Activated CD4-positive, alpha-beta T cell treated with anti-CD3 and anti-CD28 coated beads, Interleukin-2, amount 10 ng/mL, durations not matched to agents 7 days and 5 days (primary cell): ENCODE measurements at places on chromosomes 4 and X.

DNA sequence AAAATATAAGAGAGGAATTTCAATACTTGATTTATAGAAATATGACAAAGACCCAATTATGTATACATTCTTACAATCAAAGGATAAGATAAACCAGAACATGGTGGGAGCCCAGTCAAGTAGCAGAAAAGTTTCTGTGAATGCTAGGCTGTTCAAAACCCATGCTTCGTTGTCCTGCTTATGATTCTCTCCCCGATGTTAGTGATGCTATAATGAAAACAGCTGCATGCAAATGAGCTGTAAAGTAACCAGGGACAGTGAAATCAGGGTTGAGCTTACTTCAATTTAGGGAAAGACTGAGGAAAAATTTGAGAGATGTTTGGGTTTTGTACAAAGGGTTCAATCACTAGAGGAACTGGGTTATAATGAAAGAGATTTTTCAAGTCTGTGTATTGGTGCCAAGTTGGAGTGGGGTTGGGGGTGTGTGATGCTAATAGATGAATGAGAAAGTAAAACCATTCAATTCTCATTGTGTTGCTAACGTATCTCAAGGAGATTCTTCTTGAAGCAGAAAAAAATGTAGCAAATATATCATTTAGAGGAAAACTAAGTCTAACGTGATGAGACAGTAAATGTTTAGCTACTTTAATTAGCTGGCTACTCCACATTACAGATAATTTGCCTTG is 59.3 kb upstream of the PPP1R2C start:
- no peak for DNase-seq
- no peaks in the 10 kb centered on the region for H3K36me3 ChIP-seq
- peaks cover 4% of the 10 kb centered on the region for H3K4me1 ChIP-seq
- no peak overlapping the region for H3K4me3 ChIP-seq
- H3K27me3 ChIP-seq: no peaks in the 10 kb centered on the region

DNA sequence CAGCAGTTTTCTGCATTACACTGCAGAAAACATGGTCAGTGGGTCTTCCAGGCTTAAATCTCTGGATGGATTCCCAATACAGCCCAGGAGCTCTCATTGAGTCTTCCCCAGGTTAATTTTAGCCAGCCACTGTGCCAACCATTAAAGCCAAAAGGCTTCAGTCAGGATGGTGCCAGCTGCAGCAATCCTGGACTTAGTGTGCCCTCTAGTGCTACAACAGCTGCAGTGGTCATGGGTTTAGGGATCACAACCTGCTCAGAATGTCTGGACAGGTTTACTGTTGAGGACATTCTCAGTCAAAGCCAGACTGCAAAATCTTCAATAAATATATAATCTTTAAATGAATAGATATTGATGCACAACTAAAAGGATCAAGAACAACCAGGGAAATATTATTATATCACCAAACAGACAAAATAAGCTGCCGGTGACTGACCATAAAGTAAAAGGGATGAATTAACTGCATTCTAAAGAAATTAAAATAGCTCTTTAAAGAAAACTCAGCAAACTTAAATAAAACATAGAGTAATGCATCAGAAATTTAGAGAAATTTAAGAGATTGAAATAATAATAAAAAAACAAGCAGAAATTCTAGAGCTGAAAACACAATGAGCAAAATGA is 639.9 kb downstream of the SPOCK3 start:
- H3K27me3 ChIP-seq: no peaks in the 10 kb centered on the region
- H3K27ac ChIP-seq: no peak overlapping the region
- DNase-seq: no peak
- H3K36me3 ChIP-seq: no peaks in the 10 kb centered on the region
- H3K4me3 ChIP-seq: no peak overlapping the region

DNA sequence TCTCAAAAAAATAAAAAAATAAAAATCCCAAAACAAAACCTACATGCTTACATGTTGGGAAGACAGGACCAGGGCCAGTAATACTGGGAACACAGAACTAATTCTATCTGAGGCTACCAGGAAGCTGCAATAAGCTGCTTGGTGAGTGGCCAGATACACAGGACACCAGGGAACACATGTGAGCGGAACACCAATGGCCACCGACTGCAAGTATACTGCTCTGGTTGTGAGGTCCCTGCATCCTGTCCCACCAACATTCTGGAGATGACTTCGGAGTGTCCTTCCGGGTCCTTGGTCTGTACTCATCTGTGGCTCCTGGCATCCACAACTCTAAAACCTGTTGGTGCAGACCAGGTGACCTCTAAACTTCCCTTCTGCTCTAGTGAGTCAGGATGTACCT is 2.7 kb downstream of the TNIP2 start:
- H3K36me3 ChIP-seq: peaks cover 7% of the 10 kb centered on the region
- no peak overlapping the region for H3K27ac ChIP-seq
- H3K27me3 ChIP-seq: no peaks in the 10 kb centered on the region
- no peak for DNase-seq
- H3K4me1 ChIP-seq: peaks cover 33% of the 10 kb centered on the region

DNA sequence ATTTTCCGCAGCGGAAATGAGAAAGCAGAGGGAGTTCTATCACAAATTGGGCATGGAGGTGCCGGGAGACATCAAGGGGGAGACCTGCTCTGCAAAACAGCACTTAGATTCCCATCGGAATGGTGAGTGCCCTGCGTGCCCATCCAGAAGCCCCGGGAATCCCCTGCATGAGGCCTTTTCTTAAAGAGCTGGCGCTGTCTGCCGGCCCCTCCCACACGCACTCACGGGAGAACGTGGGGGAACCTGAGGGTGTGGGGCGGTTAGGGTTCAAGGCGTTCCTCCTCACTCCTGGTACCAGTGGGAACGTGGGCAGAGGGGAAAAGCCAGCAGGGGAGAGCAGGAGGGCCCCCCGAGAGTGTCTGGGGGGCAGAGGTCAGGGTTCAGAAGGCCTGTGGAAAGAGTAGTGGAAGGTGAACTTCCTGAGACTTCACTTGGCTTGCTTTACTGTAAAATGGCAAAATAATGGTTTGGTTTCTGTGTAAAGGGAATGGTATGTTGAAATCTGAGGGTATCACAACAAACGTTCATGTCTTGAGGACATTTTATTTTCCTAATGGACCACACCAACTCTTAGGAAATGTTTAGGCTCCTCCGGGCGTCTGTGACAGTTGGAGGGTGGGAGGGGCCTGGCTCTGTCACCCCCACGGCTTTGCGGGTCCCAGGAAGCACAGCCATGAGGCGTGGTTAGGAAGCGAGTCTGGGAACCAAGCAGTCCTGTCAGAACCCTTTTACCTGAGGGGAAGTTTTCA is 38.0 kb downstream of the PCGF3 start:
- H3K4me3 ChIP-seq: no peak overlapping the region
- H3K4me1 ChIP-seq: peaks cover 2% of the 10 kb centered on the region
- H3K27me3 ChIP-seq: no peaks in the 10 kb centered on the region
- no peak for DNase-seq
- H3K36me3 ChIP-seq: peaks cover 15% of the 10 kb centered on the region

DNA sequence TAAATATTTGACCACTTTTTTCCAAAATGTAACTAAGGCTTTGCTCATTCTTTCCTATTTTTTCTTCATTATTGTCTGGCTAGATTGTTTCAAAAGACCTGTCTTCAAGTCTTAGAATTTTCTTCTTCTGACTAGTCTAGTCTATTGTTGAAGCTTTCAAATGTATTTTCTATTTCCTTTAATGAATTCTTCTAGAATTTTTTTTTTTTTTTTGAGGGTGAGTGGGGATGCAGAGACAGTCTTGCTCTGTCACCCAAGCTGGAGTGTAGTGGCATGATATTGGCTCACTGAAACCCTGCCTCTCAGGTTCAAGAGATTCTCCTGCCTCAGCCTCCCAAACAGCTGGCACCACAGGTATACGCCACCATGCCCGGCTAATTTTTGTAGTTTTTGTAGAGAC is 141.4 kb downstream of the TET2 start:
- H3K4me1 ChIP-seq: peaks cover 7% of the 10 kb centered on the region
- H3K36me3 ChIP-seq: peaks cover 8% of the 10 kb centered on the region
- H3K27ac ChIP-seq: no peak overlapping the region
- DNase-seq: no peak
- no peak overlapping the region for H3K4me3 ChIP-seq

GRCh38 chr4:185380320-185380719 is 15.4 kb downstream of the LRP2BP start:
- peaks cover 6% of the 10 kb centered on the region for H3K36me3 ChIP-seq
- no peak overlapping the region for H3K4me3 ChIP-seq
- DNase-seq: no peak

GRCh38 chr4:7818399-7818911 is 121.2 kb downstream of the AFAP1 start:
- DNase-seq: no peak
- peaks cover 2% of the 10 kb centered on the region for H3K36me3 ChIP-seq
- H3K27me3 ChIP-seq: no peaks in the 10 kb centered on the region
- H3K27ac ChIP-seq: no peak overlapping the region
- H3K4me3 ChIP-seq: no peak overlapping the region

- peak; percentile 85 for DNase-seq
- H3K27me3 ChIP-seq: no peaks in the 10 kb centered on the region
- peaks cover 69% of the 10 kb centered on the region for H3K4me1 ChIP-seq
- peaks cover 34% of the 10 kb centered on the region for H3K36me3 ChIP-seq
Measured at GRCh38 chr4:2837904-2838496, 5.6 kb upstream of the ADD1 start.

GRCh38 chr4:165699055-165699454 is 174.0 kb upstream of the TLL1 start:
- no peak overlapping the region for H3K4me3 ChIP-seq
- no peak overlapping the region for H3K27ac ChIP-seq
- H3K4me1 ChIP-seq: no peaks in the 10 kb centered on the region
- no peaks in the 10 kb centered on the region for H3K27me3 ChIP-seq
- H3K36me3 ChIP-seq: no peaks in the 10 kb centered on the region

- no peak overlapping the region for H3K27ac ChIP-seq
- H3K36me3 ChIP-seq: no peaks in the 10 kb centered on the region
- no peak for DNase-seq
- no peak overlapping the region for H3K4me3 ChIP-seq
- H3K4me1 ChIP-seq: no peaks in the 10 kb centered on the region
- no peaks in the 10 kb centered on the region for H3K27me3 ChIP-seq
Measured at GRCh38 chr4:45640281-45640680, 483.6 kb downstream of the GABRG1 start.

- no peak overlapping the region for H3K27ac ChIP-seq
- no peak for DNase-seq
- H3K36me3 ChIP-seq: no peaks in the 10 kb centered on the region
- H3K4me1 ChIP-seq: no peaks in the 10 kb centered on the region
- peaks cover 37% of the 10 kb centered on the region for H3K27me3 ChIP-seq
Measured at GRCh38 chr4:127772769-127773671, 9.1 kb upstream of the HSPA4L start.

GRCh38 chr4:81040012-81040659 is 9.6 kb downstream of the BMP3 start:
- peaks cover 32% of the 10 kb centered on the region for H3K27me3 ChIP-seq
- H3K27ac ChIP-seq: no peak overlapping the region
- H3K4me1 ChIP-seq: no peaks in the 10 kb centered on the region
- no peaks in the 10 kb centered on the region for H3K36me3 ChIP-seq

- no peak for DNase-seq
- H3K27me3 ChIP-seq: no peaks in the 10 kb centered on the region
- peaks cover 90% of the 10 kb centered on the region for H3K4me1 ChIP-seq
- peak overlapping the region; percentile 97 for H3K27ac ChIP-seq
- H3K4me3 ChIP-seq: peak overlapping the region; percentile 66
- peaks cover 44% of the 10 kb centered on the region for H3K36me3 ChIP-seq
Measured at GRCh38 chr4:153497988-153498967, 32.1 kb downstream of the TMEM131L start.

DNA sequence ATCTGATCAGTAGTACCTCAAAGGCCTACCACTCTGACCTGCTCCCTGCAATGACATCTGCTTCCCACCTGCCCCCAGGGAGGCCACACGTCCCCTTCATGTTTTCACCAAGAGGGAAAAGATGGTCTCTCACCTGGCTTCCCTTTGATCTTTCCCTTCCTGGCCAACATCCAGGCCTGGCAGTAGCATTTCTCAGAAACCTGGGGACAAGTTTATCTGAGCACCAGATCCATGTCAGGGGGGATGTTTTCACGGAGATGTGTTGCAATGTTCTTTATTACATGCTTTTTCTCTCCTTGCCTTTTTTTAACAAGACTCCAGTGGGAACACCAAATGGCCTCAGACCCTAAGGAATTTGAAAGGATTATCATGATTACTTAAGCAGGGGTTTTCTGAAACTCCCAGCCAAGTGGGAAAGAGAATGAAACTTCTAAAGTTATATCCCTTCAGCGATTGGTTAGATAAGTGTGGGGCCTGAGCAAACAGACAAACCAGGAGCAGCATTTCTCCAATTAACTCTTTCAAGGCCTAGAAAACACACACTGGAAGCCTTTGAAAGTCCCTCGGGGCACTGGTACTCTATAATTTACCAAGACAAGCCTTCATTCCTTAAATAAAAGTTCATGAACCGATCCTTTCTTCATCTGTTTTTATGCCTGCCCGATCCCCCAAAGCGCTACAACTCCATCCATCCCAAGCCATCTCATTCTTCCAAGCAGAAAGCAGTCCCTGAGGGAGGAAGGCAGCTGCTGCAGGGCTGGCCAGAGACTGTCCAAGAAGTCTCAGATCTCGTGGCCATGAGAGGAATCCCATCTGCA is 94.1 kb downstream of the BCOR start:
- H3K4me1 ChIP-seq: peaks cover 12% of the 10 kb centered on the region
- peaks cover 37% of the 10 kb centered on the region for H3K27me3 ChIP-seq
- H3K4me3 ChIP-seq: no peak overlapping the region
- H3K36me3 ChIP-seq: no peaks in the 10 kb centered on the region
- H3K27ac ChIP-seq: no peak overlapping the region

GRCh38 chr4:36677112-36677511 is 395.7 kb downstream of the DTHD1 start:
- no peaks in the 10 kb centered on the region for H3K36me3 ChIP-seq
- H3K4me1 ChIP-seq: no peaks in the 10 kb centered on the region
- no peak overlapping the region for H3K27ac ChIP-seq
- H3K4me3 ChIP-seq: no peak overlapping the region
- no peak for DNase-seq

DNA sequence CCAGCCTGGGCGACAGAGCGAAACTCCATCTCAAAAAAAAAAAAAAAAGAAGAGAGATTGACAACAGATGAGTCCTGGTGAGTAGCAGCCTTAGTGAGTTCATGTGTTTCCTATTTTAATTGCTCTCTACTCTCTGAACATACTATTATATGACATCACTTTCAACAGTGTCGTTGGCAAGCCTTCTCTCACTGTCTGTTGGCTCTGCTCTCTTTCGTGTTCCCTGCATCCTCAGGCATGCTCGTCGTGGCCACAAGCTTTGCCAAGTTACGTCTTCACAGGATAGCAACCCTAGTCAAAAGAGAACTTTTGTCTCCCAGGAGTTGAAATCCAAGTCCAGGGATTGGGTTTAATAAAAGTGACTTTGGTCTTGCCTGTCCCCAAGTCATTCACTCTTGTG is 117.1 kb upstream of the EGFL6 start:
- no peaks in the 10 kb centered on the region for H3K4me1 ChIP-seq
- no peak overlapping the region for H3K4me3 ChIP-seq
- no peaks in the 10 kb centered on the region for H3K27me3 ChIP-seq
- no peaks in the 10 kb centered on the region for H3K36me3 ChIP-seq
- no peak for DNase-seq
- H3K27ac ChIP-seq: no peak overlapping the region

DNA sequence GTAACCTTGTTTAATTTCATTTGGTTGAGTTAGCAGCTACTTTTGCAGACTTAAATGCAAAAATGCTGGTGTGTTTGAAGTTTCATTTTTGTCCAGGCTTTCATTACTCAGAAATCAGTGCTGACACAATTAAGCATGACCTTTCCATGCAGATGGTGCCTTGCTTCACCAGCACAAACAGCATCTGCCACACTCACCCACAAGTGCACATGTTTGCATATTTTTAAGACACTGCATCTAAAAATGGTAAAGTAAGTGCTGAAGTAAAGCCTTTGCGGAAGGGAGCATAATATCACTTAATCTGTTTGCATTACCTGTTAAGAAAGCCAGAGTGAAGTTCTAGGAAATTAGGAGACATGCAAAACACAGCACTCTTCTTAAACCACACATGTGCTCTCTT is 7.3 kb upstream of the DAPP1 start:
- H3K36me3 ChIP-seq: no peaks in the 10 kb centered on the region
- peaks cover 19% of the 10 kb centered on the region for H3K4me1 ChIP-seq
- peaks cover 3% of the 10 kb centered on the region for H3K27me3 ChIP-seq
- no peak overlapping the region for H3K27ac ChIP-seq
- DNase-seq: no peak
- no peak overlapping the region for H3K4me3 ChIP-seq
